Activated CD4-positive, alpha-beta memory T cell treated with anti-CD3 and anti-CD28 coated beads for 36 hours (primary cell): ENCODE measurements at places on chromosomes 6 and 20. TPM values are rescaled to one million over a fixed set of nuclear protein-coding genes. Genes with fewer than 3 reads are reported as not detected.

- no peak for DNase-seq
Measured at GRCh38 chr6:154499855-154500589, 10.5 kb downstream of the CNKSR3 start.

DNA sequence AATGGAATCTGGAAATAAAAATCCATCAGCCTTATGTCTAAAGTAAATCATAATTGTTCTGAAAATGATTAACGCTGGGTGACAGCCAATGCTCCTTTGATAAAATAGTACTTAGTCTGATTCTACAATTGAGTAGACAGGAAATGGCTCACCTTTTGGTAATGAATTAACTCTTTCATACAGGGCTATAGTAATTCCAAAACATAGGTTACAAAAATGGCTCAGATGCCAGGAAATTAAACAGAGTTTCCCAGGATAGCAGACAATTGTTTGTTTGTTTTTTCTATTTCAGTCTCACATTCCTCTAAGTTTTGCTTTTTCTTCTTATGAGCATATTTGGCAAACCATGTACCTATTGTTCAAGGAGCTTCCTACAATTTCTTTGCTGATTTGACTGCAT, 257.2 kb upstream of the EPHA7 start:
- DNase-seq: no peak

GRCh38 chr6:51495096-51495495, 592.3 kb downstream of the PKHD1 start:
- no peak for DNase-seq

DNA sequence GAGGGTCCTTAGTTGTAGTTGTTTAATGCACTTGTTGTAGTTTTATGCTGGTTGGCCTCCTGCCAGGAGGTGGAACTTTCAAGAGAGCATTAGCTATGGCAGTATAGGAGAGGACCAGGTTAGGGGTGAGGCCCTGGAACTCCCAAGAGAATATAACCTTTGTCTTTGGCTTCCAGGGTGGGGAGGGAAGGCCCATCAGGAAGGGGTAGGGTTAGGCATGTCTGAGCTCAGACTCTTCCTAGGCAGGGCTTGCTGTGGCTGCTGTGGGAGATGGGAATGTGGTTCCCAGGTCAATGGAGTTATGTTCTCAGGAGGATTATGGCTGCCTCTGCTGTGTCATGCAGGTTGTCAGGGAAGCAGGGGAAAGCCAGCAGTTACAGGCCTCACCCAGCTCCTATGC, 20.0 kb upstream of the GABRR1 start:
- DNase-seq: no peak

Gene CENPQ
- total RNA-seq: 20.5 TPM

Gene TCP11
- not detected for total RNA-seq

Gene TAPBP
- total RNA-seq: 213 TPM

Gene FKBP1C
- 0.48 TPM for total RNA-seq

Gene PRDM13
- total RNA-seq: not detected

Gene NR2E1
- total RNA-seq: not detected

Gene RIPPLY2
- not detected for total RNA-seq
